ENCODE measurements at places on chromosomes 13 and 19. TPM values are rescaled to one million over a fixed set of nuclear protein-coding genes. Genes with fewer than 3 reads are reported as not detected.

ZNF66 gene
- 2.8 TPM for total RNA-seq

DNA sequence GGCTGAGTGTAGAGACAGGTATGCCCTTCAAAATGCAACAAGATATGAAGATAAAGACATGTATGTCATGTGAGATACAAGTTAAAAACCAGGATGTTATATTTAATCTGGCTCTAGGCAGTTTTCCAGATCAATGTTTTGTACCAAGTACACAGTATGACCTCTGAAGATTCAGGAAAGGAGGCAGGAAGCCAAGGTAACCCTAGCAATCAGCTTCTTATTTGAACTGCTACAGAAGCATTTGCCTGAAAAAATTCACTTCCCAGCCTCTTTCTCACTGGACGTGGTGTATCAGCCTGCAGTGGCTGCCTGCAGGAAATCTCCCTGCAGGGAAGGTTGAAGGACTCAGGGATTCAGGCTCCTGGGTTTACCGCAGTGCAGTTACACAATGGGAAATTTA, 24.1 kb downstream of the OLFM4 start:
- DNase-seq = no peak

DNA sequence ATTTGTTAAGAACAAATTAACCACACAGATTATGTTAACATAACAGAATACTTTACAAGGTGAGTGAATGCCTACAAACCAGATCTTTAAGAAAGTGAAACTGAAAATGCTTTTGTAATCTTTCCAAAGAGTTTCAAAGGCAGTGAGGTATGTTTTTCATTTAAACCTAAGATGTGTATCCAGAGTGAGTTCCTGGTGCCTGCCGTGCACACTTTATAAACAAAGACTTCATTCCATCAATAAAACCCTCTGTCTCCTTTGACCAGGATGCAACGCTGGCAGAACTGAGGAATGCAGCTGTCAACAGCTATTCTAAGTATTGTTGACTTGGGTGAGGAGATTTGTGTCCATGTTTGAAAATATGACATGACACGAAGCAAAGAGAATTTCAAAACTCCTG, 344.6 kb downstream of the DNAJC15 start:
- DNase-seq = peak; percentile 34

LILRB3 gene
- total RNA-seq = not detected

DNA sequence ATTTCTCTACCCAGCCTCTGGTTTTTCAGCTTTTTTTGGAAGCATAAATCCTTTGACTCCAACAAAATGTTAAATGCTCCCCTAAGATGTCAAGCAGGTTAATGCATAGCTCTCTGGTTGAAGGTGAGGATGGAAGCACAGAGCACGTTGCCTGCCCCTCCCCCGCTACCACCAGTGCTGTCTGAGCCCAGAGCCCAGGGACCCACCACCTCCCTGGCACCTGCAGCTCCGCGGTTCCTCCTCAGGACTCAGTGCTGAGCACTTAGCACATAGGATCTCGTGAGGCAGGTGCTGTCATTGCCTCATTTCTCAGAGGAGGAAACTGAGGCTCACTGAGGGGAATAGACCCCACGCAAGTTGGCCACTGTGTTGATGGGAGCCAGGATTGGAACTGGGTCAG, 48.6 kb downstream of the DPF1 start:
- DNase-seq = no peak

GRCh38 chr19:7968796-7969554, 25.5 kb upstream of the TIMM44 start:
- no peak for DNase-seq

UBL5 gene
- 227 TPM for total RNA-seq

Data from lung microvascular endothelial cell (primary cell).